ENCODE measurements at places on chromosomes 13 and 19.
A peak's percentile ranks its signal among the peaks of the same experiment; 100 is the strongest.

- DNase-seq = no peak
Measured at GRCh38 chr13:75850916-75851315, 214.8 kb downstream of the LMO7 start.

DNA sequence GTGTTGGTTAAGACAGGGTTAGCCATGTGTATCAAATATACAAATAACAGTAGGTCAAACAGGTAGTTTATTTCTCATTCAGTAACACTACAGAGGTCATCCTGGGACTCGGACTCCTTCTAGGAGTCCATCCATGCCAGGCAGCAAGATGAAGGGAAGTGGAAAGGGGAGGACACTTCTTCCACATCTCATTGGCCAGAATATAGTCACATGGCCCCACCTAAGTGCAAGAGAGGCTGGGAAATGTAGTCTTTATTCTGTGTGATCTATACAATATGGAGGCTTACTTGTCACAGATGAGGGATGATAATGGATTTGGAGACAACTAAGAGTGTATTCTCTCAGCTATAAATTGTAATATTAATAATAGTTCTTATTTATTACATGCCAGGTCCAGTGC, 31.1 kb downstream of the RDH8 start:
- no peak for DNase-seq

DNA sequence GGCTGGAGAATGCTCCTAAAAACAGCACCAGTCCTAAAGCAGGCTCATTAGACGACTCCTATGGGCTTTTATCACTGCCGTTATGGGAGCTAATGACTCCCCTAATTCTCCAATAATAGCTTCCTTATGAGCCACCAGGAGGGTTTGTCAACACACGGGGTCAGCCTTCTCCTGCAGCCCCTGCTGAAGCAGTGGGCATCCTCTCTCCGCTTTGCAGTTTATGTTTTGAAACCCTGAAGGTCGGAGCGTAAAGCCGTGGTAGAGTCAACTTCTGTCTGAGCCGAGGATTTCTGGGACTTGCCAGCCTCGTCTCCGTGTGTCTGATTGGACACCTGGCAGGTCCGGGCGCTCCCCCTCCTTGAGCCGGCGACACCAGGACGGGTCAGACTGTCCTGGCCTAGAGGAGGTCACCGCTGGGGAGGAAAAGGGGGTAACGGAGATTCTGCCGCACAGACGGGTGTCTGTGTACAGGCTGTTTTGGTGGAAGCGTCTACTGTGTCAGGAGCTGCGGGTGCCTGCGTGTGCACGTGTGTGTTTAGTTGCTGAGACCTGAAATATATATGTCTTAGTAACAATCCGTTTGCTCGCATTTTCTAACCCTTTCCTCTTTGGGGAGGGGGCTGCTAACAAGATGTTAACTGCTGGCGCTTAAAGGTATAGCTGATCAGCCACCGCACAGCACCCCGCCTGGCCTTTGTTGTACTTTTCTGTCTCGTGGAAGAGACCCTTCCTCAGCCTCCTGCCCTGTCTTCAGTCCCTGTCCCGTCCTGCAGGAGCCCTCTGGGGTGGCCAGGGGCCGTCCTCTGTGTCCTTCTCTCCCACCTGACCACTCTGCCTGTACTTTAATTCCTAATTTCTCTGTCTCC, 1.9 kb downstream of the KDM4B start:
- DNase-seq = no peak

- peak; percentile 20 for DNase-seq
Measured at GRCh38 chr13:21511849-21512248, 52.7 kb upstream of the ZDHHC20 start.

DNA sequence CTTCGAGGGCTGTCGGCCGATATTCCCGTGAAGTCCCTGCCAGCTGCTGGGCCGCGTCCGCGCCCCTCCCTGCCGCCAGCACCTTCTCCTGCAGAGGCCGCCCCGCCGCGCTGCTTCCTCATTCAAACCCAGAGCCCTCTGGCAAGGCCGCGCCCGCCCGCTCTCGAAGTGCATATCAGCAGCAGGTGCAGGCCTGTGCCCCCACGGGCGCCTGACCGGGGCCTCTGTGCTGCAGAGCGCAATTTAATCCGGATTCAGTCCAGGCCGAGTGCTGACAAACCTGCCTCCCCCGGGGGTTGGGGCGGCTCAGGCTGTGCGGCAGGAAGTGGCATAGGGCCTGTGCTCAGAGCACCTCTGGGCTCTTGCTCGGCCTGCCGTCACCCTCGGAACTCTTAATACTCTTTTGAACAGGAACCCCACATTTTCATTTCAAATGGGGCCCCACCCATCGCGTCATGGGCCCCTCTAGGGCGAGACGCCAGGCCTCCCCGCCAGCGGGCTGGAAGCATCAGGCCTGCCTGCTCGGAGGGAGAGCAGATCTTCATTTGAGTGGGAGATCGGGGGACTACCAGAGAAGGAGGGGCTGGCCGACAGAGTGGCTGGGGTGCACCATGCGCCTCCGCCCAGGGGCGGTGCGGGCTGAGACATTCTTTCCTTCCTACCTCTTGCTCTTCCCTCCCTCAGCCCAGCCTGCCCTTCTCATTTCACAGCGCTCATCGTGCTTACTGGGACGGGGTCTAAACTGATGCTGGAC, 125.7 kb downstream of the TNFRSF19 start:
- no peak for DNase-seq

- no peak for DNase-seq
Measured at GRCh38 chr13:49563516-49563915, 21.8 kb downstream of the RCBTB1 start.
